ENCODE measurements at places on chromosomes 7 and 10. TPM values are rescaled to one million over a fixed set of nuclear protein-coding genes. Genes with fewer than 3 reads are reported as not detected.

The TSPAN15 gene
- polyA plus RNA-seq, result 541 TPM

The VENTX gene
- polyA plus RNA-seq, result not detected

The ELAPOR2 gene
- polyA plus RNA-seq, result 70.7 TPM

The SEMA3D gene
- 2.1 TPM for polyA plus RNA-seq

The CELF2 gene
- 115 TPM for polyA plus RNA-seq

The OR6V1 gene
- not detected for polyA plus RNA-seq

The PLA2G12B gene
- 2.6 TPM for polyA plus RNA-seq

The CC2D2B gene
- 0.35 TPM for polyA plus RNA-seq

The TMEM229A gene
- 0.66 TPM for polyA plus RNA-seq

The IDI1 gene
- 182 TPM for polyA plus RNA-seq

The SH2D4B gene
- not detected for polyA plus RNA-seq

The C7orf57 gene
- polyA plus RNA-seq, result not detected

Data from cardiac muscle cell (in vitro differentiated cells and primary cell).